ENCODE measurements at places on chromosomes 12 and 14. TPM values are rescaled to one million over a fixed set of nuclear protein-coding genes. Genes with fewer than 3 reads are reported as not detected.

GRCh38 chr12:10155966-10156365, 16.0 kb downstream of the OLR1 start:
- DNase-seq, result no peak

DNA sequence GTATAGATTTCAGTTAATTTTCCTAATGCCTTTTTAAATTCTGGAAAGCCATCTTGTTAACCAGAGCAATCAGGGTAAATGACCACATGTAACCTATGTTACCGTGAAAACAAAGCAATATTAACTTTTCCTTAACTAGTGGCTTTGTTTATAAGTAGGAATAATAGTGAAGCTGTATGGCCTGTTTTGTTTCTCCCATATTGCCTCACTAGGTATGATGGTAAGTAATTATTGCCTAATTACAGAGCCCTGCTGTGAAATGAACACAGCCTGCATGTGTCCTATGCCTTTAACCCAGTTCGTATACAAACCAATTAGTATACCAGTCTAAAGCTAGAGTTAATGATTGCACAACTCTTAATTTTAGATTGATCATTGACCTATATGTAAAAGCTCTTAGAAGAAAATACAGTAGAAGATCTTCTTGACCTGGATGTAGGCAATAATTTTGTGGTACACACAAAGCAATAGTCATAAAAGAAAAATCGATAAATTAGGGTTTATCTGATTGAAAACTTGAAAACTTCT, 249.9 kb downstream of the CCDC91 start:
- DNase-seq, result no peak

The GLIPR1L1 gene
- total RNA-seq, result not detected

The P3H3 gene
- 30.6 TPM for total RNA-seq

- no peak for DNase-seq
These were observed 53.0 kb upstream of the BCL11B start for GRCh38 chr14:99325016-99325415.

DNA sequence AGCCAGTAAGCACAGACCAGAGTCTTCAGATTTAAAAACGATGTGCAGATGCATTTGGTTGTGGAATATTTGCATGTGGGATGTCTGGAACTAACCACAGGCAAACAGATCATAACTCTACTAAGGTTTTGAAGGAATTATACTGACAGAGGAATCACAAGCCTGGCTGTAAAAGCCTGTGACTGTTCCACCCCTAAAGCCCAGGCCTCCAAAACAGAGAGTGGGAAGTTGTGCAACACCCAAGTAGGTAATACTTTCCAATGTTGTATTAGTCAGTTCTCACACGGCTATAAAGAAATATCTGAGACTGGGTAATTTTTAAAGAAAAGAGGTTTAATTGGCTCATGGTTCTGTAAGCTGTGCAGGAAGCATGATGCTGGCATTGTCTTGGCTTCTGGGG, 68.1 kb upstream of the DCD start:
- DNase-seq, result no peak

The BDKRB1 gene
- 0.42 TPM for total RNA-seq

DNA sequence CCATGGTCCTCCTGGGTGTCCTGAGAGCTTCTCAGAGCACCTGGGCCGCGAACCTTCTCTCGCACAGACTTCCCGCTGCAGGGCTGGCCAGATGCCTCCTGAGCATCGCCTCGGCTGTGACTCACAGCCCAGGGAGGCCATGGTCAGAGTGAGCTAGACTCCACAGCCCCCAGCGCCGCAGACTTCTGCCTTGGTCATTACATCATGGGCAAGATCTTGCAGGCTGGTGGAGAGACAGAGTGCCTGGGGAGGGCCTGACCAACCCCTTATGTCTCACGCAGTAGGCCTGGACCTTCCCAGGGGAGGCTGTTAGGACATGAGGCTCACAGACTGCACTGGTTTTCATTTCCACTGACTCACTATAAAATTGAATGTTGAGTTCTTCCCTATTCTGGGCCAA, 41.8 kb downstream of the SMOC1 start:
- no peak for DNase-seq

GRCh38 chr12:131565267-131566015, 145.4 kb upstream of the SFSWAP start:
- no peak for DNase-seq

- no peak for DNase-seq
These were observed 2.4 kb downstream of the CRIP2 start for GRCh38 chr14:105476831-105477659.

The AMN1 gene
- 11.2 TPM for total RNA-seq

The PLCZ1 gene
- total RNA-seq, result not detected
